Urinary bladder (tissue), 4 donors: ENCODE measurements at places on chromosomes 5 and 9. TPM values are rescaled to one million over a fixed set of nuclear protein-coding genes. Genes with fewer than 3 reads are reported as not detected.

C5orf58 gene
- not detected for total RNA-seq

SNAPC4 gene
- 4.4 TPM for total RNA-seq

EXOC3 gene
- total RNA-seq: 31.7 TPM

RASEF gene
- total RNA-seq: 10.9 TPM

TOR1B gene
- 25.3 TPM for total RNA-seq

TNFSF8 gene
- 2.3 TPM for total RNA-seq

PDZD2 gene
- 8.1 TPM for total RNA-seq

NADK2 gene
- total RNA-seq: 63.2 TPM

CCNG1 gene
- total RNA-seq: 256 TPM

PCDHGA6 gene
- total RNA-seq: 9.6 TPM

PCDHA10 gene
- 1.1 TPM for total RNA-seq

CAMK4 gene
- total RNA-seq: 30.9 TPM

GABRA6 gene
- not detected for total RNA-seq

DRD1 gene
- total RNA-seq: 4.2 TPM

DNAJB5 gene
- 15.3 TPM for total RNA-seq

TEX48 gene
- not detected for total RNA-seq

FAXDC2 gene
- total RNA-seq: 28.2 TPM

ITK gene
- total RNA-seq: 1.1 TPM

CENPK gene
- total RNA-seq: 40.4 TPM

HTR4 gene
- total RNA-seq: 0.26 TPM

SGCD gene
- 106 TPM for total RNA-seq

CXCL14 gene
- total RNA-seq: 16.0 TPM

CDC20B gene
- total RNA-seq: not detected

IFNA13 gene
- not detected for total RNA-seq

IFNK gene
- total RNA-seq: not detected

KCNMB1 gene
- 10.8 TPM for total RNA-seq

SOHLH1 gene
- total RNA-seq: not detected

SET gene
- 382 TPM for total RNA-seq

SLC46A2 gene
- total RNA-seq: 3.1 TPM

LRRC19 gene
- 0.11 TPM for total RNA-seq

GNG10 gene
- 90.4 TPM for total RNA-seq

PCDHB11 gene
- total RNA-seq: 7.3 TPM

MACIR gene
- total RNA-seq: 10.2 TPM

TAF11L5 gene
- total RNA-seq: not detected
